ENCODE measurements at places on chromosomes 5 and 9. TPM values are rescaled to one million over a fixed set of nuclear protein-coding genes. Genes with fewer than 3 reads are reported as not detected.

- no peak for DNase-seq
These were observed 10.4 kb downstream of the MARCHF3 start for GRCh38 chr5:127019928-127020327.

DNA sequence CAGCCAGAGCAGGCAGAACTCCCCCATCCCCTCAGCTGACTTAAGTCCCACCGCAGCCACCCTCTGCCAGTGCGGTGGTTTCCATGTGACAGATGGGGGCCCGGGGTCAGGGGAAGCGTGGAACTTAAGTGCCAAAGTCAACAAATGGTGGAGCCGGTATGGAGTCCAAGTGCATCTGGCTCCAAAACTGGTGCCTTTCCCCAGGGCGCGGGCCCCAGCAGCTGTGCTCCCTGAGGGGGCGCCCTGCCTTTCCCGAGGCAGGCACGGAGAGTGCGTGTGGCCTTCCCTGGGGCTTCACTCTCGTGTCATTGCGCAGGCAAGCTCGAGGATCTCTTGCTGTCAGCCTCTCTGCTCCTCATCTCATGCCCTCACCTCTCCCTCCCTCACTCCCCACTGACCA lies 33.8 kb downstream of the SLC46A2 start:
- no peak for DNase-seq

GRCh38 chr5:83006683-83007283 lies 70.4 kb downstream of the TMEM167A start:
- DNase-seq, result no peak

GRCh38 chr9:73042155-73042554 lies 89.3 kb upstream of the ALDH1A1 start:
- DNase-seq, result no peak

- DNase-seq, result no peak
These were observed 18.1 kb downstream of the NR6A1 start for GRCh38 chr9:124752967-124753366.

GRCh38 chr5:113202287-113202686 lies 225.7 kb downstream of the DCP2 start:
- DNase-seq, result no peak

DNA sequence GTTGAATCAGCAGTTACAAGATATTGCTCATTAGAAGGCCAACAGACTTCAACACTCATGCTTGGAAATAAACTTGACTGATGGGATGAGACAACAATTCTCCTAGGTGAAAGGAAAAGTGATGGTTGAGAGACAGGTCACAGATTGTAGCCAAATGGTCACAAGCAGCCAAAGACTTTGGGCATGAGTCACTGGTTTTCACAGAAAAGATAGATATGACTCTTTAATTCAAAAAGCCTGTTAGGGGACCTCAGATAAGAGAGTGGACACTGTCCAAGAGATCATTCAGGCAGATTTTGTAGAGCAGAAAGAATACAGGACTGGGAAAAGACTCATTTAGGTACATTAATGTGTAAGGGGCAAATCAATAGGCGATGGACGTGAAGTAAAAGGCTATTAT lies 982.5 kb downstream of the MAT2B start:
- no peak for DNase-seq

DNA sequence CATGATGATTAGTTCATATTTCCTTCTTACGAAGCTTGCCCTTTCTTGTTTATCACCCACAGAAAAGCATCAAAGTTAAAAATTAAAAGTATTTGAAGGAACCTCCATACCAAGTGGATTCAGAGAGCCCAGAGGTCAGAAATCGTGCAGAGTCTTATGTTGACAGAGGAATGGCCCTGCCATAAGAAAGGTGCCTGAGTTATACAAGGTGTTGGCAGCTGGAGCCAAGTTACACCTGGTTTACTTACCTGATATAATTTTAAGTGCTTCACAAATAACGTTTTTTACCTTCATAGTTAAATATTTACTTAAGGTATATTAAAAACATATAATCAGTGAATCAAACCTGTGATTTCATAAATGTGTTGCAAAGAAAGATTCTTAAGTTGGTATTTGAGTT lies 42.3 kb upstream of the DHFR start:
- DNase-seq, result no peak

DNA sequence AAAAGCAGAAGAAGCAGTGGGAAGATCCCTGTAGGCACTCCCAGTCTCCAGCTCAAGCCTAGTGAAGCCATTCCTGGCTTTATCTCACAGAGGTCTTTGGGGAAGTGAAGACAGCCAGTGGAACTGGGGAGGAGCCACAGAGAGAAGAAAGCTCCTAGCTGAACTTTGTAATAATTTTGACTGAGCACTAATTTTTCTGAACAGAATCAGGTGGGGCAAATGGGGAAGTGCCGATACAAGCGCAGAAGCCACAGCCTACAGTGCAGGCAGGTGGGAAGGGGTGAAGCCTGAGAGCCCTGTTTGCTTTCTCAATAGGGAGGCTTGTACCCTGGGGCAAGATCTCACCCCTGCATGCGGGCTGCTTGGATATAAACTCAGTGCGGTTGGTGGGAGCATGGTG lies 48.4 kb upstream of the SNAPC3 start:
- no peak for DNase-seq

- DNase-seq, result no peak
These were observed 168.2 kb downstream of the ZDHHC21 start for GRCh38 chr9:14524873-14525515.

The ALDH1B1 gene
- total RNA-seq, result 17.9 TPM

The NUTM2G gene
- not detected for total RNA-seq

The IFNA21 gene
- total RNA-seq, result not detected

The GBGT1 gene
- 4.7 TPM for total RNA-seq

The COX7C gene
- total RNA-seq, result 952 TPM

The PAEP gene
- total RNA-seq, result not detected

The CA9 gene
- total RNA-seq, result 0.52 TPM

All from activated naive CD4-positive, alpha-beta T cell treated with anti-CD3 and anti-CD28 coated beads for 36 hours (primary cell).